ENCODE measurements at places on chromosomes 12 and 14.

DNA sequence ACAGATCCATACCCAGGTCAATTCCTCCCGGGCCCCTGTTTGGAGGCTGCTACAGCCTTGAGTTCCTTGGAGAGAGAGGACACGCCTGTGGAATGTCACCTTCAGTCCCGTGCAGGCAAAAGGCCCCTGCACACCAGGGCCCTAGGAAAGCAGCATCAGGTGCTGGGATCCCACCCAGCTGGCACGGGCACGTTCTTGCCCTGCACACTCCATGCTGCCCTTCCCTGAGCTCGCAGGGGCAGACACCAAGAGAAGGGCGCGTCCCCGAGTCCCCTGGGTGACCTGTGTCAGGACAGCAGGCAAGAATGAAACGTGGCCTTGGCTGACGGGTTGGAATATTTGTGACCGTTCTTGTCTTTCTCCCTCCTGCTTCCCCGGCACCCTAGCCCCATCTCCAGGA is 67.7 kb downstream of the TSPAN11 start:
- no peak for DNase-seq

GRCh38 chr14:96676166-96676565 is 121.0 kb upstream of the VRK1 start:
- no peak for DNase-seq

DNA sequence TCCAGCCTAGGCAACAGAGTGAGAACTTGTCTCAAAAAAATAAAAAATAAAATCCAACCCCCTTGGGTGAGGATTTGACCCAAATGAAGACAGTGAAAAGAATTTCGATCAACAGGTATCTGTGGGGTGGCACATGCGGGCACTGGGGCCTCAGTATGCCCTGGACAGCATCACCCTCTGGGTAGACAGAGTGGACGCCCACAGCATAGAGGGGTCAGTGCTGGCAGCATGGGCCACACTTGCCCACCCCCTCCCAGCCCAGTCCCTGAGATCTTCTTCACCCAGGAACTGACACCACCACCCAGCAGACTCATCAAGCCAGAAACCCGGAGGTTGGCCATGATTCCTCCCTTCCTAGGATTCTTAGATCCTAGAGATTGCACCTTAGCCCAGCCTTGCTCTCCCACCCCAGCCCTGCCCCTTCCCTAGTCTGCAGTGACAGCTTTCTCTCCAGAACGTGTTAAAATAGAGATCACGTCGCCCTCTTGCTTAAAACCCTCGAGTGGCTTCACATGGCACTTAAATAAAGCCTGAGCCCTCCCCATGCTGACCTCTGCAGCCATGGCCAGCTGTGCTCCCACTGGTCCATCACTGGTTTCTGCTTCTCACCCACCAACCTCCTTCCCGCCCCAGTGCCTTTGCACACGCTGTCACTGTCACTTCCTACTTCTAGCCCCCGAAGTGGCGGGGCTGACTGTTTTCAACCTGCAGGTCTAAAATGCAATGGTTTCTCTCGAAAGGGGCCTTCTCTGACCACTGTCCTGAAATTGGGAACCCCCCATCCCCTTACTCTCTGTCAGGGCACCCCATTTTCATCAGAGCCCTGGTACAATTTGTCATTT is 26.2 kb upstream of the DYNC1H1 start:
- DNase-seq = no peak

- DNase-seq = no peak
Observed at GRCh38 chr14:73428353-73428824, 30.0 kb downstream of the NUMB start.

DNA sequence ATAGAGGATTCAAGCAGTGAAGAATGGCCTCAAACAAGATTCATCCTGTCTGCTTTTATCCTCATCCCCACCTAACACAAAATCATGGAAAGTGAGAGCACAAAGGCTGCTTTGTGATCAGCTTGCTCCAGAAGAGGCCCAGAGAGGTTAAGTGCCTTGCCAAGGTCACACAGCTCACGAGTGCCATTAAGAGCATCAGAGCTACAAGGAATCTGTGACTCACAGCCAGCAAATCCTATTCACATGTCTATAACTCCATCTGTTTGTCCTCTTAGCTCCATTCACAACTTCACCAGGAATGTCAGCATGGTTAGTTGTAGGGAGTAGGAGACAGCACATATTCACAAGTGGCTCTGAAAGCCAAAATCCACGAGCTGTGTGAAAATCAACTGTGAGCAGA is 79.8 kb downstream of the TTC9 start:
- no peak for DNase-seq

DNA sequence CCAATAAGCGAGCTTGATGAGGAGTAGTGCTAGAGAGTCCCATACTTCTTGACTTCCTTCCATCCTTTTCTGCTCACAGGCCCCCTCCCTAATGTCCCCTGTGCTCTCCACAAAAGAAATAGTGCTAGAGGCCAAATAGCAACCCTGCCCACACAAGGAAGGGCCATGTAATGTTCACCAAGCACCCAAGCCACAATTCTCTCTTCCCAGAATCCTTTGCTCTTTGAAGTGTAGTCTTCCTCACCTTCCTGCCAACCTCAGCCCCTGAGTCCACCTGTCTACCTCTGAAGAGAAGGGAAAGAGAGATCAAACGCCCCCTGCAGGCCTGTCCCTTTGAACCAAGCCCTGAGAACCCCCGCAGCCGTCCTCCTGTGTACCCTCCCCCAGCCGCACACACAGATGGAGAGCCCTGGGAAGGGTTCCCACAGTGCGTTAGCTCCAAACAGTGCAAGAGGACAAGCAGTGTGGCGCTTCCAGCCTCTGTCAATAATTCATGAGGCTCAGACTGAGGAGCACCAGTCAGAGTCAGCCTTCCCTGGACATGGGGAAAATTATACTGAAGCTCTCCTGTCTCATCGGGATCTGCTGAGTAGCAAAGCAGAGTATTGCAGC is 1.9 kb upstream of the DHRS4 start:
- DNase-seq = no peak

- no peak for DNase-seq
Observed at GRCh38 chr12:2248901-2249381, 196.2 kb downstream of the CACNA1C start.

GRCh38 chr12:73815072-73815645 is 722.5 kb upstream of the ATXN7L3B start:
- DNase-seq = no peak

DNA sequence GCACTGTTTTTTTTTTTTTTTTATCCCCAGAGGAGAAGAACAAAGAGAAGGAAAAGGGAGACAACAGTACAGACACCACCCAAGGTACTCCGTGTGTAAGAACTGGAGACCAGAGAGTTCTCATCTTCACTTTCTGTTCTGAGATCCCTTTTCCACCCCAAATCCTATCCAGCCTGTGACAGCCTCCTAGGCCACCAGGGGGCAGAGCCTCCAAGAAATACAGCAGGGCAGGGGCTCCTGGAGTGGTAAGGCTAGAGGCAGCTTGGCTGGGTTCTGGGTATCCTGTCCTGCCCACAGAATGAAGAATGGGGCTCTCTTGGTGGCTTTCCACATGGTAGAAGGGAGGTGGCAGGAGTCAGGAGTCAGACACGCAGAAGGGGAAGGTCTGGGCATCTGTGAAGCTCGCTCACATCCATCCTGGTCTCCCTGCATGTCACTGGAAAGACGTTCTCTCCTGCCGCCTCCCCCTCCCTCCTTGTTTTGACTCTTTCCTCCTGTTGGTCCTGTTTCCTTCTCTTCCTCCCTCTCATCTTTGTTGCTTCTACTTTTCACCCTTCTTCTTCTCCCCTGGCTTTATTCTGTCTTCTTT is 12.0 kb downstream of the CLSTN3 start:
- peak; percentile 18 for DNase-seq
